ENCODE measurements at places on chromosomes 5 and 9. TPM values are rescaled to one million over a fixed set of nuclear protein-coding genes. Genes with fewer than 3 reads are reported as not detected.

The CDC20B gene
- total RNA-seq, result not detected

The ABCA2 gene
- 8.3 TPM for total RNA-seq

The ST6GALNAC4 gene
- total RNA-seq, result 21.0 TPM

The FAM78A gene
- 23.0 TPM for total RNA-seq

The DBH gene
- total RNA-seq, result not detected

The SAPCD2 gene
- 4.2 TPM for total RNA-seq

The IL7R gene
- total RNA-seq, result 0.22 TPM

The ACTBL2 gene
- total RNA-seq, result not detected

The VCP gene
- 188 TPM for total RNA-seq

The GHR gene
- 15.2 TPM for total RNA-seq

The TSSK1B gene
- not detected for total RNA-seq

The PRRX2 gene
- 8.9 TPM for total RNA-seq

- peak; percentile 31 for DNase-seq
- H3K4me1 ChIP-seq, result peaks cover 40% of the 10 kb centered on the region
- H3K27ac ChIP-seq, result peak overlapping the region; percentile 51
- H3K27me3 ChIP-seq, result peaks cover 2% of the 10 kb centered on the region
Measured at GRCh38 chr9:135146766-135147473, 59.5 kb downstream of the OLFM1 start.

GRCh38 chr5:50814556-50814955, 148.1 kb downstream of the PARP8 start:
- no peak overlapping the region for H3K27ac ChIP-seq
- no peaks in the 10 kb centered on the region for H3K4me1 ChIP-seq
- no peaks in the 10 kb centered on the region for H3K27me3 ChIP-seq
- no peak for DNase-seq
- H3K4me3 ChIP-seq, result no peak overlapping the region

DNA sequence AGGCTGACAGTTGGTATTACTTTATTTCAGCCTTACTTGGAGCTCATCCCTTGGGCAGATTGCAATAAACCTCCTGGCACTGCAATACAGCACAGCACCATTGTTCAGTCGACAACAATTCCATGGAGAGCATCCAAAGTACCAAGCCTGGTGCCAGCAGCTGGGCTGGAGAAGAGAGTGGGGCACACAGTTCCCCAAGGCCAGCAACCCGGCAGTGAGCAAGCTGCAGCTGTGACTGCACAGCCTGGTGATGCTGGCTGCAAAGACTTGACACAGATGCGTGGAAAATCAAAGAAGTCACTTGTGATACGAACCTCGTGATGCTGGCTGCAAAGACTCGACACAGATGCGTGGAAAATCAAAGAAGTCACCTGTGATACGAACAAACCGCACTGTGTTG, 125.4 kb downstream of the ATPSCKMT start:
- H3K4me1 ChIP-seq, result peaks cover 23% of the 10 kb centered on the region
- no peak overlapping the region for H3K4me3 ChIP-seq
- peak overlapping the region; percentile 54 for H3K27ac ChIP-seq
- DNase-seq, result peak; percentile 87

DNA sequence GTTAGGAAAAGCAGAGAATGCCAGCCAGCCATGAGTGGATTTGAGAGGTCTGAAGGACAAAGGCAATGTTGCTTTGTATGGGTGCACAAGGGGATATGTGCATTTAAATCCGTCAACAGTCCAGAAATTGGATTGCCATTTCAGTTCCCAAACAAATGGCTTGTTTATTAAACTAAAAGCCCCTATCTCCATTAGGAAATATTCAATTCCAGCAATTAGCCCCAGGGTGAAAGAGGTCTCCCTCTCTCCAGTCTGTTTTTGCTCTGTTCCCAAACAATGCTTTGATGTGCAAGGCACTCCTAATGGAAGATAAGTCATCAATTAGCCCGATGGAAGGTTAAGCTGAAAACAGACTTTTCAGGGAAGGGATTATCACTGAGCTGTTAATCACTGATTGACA, 101.3 kb downstream of the C9orf152 start:
- DNase-seq, result no peak
- no peaks in the 10 kb centered on the region for H3K36me3 ChIP-seq
- H3K4me1 ChIP-seq, result peaks cover 37% of the 10 kb centered on the region

DNA sequence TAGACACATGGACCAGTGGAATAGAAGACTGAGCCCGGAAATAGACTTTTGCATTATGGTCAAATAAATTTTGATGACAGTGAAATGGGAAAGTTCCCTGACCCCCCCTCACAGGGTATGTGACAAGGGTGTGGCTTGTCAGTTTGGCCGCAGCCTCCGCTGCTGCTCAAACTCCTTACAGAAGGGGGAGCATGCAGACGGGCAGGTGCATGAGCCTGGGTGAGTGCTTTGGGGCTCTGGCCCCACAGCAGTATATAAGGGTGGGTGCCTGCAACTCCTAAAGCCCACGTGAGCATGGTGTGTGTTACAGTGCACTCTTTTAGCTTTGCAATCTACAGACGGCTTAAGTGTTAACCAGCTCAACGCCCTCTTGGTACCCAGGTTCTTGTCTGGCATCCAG, 21.9 kb upstream of the CAPSL start:
- no peak overlapping the region for H3K4me3 ChIP-seq
- no peaks in the 10 kb centered on the region for H3K4me1 ChIP-seq
- no peak overlapping the region for H3K27ac ChIP-seq
- DNase-seq, result no peak
- no peaks in the 10 kb centered on the region for H3K27me3 ChIP-seq

DNA sequence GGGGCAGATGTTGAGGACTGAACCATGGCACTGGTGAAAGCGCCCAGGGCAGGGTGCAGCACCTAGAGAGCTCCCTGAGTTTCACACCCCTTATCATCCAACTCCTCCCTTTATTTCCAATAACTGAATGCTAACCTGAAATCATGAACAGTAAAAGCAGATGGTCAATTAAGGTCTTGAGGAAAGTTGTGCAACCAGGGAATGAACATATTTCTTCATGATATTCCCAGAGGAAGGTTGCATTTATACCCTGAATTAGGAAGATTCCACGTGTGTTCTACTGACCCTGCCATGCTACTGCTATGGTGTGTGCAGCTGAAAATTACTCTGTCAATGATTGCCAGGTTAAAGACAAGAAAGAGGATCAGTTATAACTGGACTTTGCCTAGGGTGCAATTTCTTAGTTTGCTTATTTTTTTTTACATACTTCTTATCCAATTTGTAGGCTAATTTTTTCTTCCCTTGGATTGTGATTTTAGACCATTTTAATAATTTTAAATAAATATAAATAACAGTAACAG, 319.8 kb downstream of the SEMA5A start:
- H3K4me1 ChIP-seq, result no peaks in the 10 kb centered on the region
- H3K4me3 ChIP-seq, result no peak overlapping the region
- H3K27ac ChIP-seq, result no peak overlapping the region
- peaks cover 19% of the 10 kb centered on the region for H3K36me3 ChIP-seq
- DNase-seq, result no peak

- H3K27me3 ChIP-seq, result no peaks in the 10 kb centered on the region
- H3K4me3 ChIP-seq, result no peak overlapping the region
- peak; percentile 83 for DNase-seq
- no peaks in the 10 kb centered on the region for H3K36me3 ChIP-seq
- peaks cover 4% of the 10 kb centered on the region for H3K4me1 ChIP-seq
Measured at GRCh38 chr5:40383749-40384651, 295.7 kb upstream of the PTGER4 start.

GRCh38 chr9:28542928-28543327, 969.6 kb upstream of the C9orf72 start:
- DNase-seq, result peak; percentile 69
- H3K4me1 ChIP-seq, result no peaks in the 10 kb centered on the region

- DNase-seq, result no peak
- H3K36me3 ChIP-seq, result peaks cover 9% of the 10 kb centered on the region
- no peak overlapping the region for H3K27ac ChIP-seq
- H3K4me3 ChIP-seq, result no peak overlapping the region
- no peaks in the 10 kb centered on the region for H3K4me1 ChIP-seq
Measured at GRCh38 chr5:149851211-149851610, 93.4 kb downstream of the PDE6A start.

DNA sequence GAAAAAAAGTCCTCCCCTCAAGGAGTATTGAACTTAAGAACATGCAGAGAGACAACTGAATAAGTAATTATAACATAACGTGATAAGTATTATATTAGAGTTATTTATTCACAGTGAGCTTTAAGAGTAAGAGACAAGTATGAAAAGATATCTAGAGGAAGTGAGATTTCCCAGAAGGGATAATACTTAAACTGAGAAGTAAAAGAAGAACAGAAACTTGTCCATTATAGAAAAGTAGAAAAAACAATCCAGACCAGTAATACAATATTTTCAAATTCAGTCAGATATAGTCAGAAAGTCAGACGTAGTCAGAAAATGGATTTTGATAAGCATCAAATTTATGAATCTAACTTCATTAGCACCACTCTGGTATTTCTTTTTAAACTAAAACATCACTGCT, 613.0 kb upstream of the CCNG1 start:
- DNase-seq, result no peak
- no peaks in the 10 kb centered on the region for H3K36me3 ChIP-seq
- no peak overlapping the region for H3K27ac ChIP-seq
- no peak overlapping the region for H3K4me3 ChIP-seq
- no peaks in the 10 kb centered on the region for H3K27me3 ChIP-seq

DNA sequence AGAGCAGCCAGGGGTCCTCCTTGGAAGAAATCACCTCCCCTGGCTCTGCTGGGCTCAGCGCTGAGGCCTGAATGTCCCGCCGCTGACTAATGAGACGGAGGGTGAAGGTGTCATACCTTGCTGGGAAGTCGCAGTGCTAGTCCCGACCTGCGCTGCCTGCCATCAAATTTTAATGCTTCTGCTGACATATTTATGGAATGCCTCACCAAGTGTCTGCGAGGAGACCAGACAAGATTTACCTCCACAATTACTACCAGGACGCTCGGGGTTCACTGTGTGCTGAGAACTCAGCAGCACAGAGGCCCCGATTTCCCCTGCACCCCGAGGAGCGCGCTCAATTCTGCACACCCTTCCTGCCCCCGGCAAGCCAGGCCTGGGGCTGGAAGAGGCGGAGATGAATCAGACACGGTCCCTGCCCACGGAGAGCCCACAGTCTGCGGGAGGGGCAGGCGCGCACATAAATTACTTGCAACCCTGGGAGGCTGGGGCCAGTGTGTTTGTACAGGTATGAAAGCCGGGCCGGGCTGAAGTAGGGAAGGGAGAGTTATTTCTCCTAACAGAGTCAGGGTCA, 175.2 kb downstream of the PAX5 start:
- no peaks in the 10 kb centered on the region for H3K4me1 ChIP-seq
- H3K36me3 ChIP-seq, result no peaks in the 10 kb centered on the region
- H3K27ac ChIP-seq, result no peak overlapping the region
- H3K27me3 ChIP-seq, result peaks cover 69% of the 10 kb centered on the region
- no peak for DNase-seq
- no peak overlapping the region for H3K4me3 ChIP-seq

DNA sequence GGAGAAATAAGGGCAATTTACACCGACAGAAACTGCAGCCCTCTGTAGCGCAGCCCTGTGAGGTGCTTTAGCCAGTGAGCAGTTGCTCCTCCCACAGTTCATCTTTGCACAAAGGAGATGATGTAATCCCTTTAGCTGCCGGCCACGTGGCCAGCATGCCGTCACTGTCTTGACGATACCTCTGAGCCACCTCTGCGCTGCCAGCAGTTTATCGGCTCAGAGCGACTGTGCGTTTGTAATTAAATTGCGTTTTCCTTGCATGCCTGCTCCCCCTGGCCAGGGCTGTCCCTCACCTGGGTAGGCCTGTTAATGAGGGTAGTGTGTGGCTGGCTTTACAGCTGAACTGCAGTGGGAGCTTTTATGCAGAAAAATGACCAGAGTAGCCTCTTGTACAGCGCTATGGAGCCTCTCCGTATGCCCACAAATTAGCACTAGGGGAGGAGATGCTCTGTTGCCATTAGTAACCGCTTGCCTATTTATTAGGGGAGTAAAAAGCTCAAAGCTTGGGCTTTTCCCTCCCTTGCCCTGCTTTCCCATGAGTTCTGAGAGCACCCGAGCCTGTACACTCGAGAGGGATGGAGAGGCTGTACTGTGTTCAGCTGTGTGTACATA, 107.0 kb downstream of the TRIO start:
- H3K4me3 ChIP-seq, result no peak overlapping the region
- H3K4me1 ChIP-seq, result peaks cover 46% of the 10 kb centered on the region
- peak overlapping the region; percentile 81 for H3K27ac ChIP-seq
- H3K27me3 ChIP-seq, result no peaks in the 10 kb centered on the region

- H3K4me3 ChIP-seq, result no peak overlapping the region
- no peaks in the 10 kb centered on the region for H3K36me3 ChIP-seq
Measured at GRCh38 chr9:78676009-78676408, 379.1 kb downstream of the PSAT1 start.

GRCh38 chr5:135835766-135836165, 1.3 kb downstream of the SLC25A48 start:
- DNase-seq, result no peak
- no peaks in the 10 kb centered on the region for H3K36me3 ChIP-seq
- peaks cover 13% of the 10 kb centered on the region for H3K4me1 ChIP-seq
- peaks cover 61% of the 10 kb centered on the region for H3K27me3 ChIP-seq

GRCh38 chr9:127336086-127336485, 60.9 kb upstream of the SLC2A8 start:
- H3K4me1 ChIP-seq, result peaks cover 45% of the 10 kb centered on the region
- H3K36me3 ChIP-seq, result peaks cover 14% of the 10 kb centered on the region
- H3K4me3 ChIP-seq, result no peak overlapping the region

- H3K4me3 ChIP-seq, result no peak overlapping the region
- H3K4me1 ChIP-seq, result no peaks in the 10 kb centered on the region
- no peak overlapping the region for H3K27ac ChIP-seq
- H3K36me3 ChIP-seq, result peaks cover 53% of the 10 kb centered on the region
- no peak for DNase-seq
Measured at GRCh38 chr5:96751203-96752169, 56.3 kb downstream of the ERAP1 start.

- no peaks in the 10 kb centered on the region for H3K27me3 ChIP-seq
- no peak overlapping the region for H3K4me3 ChIP-seq
- no peaks in the 10 kb centered on the region for H3K36me3 ChIP-seq
- DNase-seq, result no peak
- H3K27ac ChIP-seq, result no peak overlapping the region
Measured at GRCh38 chr5:99076723-99077640, 148.2 kb upstream of the CHD1 start.

DNA sequence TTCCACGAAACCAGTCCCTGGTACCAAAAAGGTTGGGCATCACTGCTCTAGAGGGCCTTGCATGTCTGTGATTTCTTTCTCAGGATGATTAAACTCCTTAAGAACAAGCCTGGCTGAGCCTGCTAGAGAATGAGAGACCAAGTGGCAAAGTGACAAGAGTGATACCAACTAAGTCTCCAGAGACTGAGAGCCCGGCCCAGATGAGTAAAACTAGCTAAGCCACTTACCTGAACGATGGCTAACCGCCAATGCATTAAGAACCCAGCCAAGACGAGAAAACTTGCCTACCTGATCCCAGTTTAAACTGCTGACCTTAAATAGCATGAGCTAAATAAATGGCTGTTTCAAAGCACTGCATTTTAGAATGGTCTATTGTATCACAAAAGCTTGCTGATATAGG, 5.6 kb upstream of the CCDC152 start:
- H3K36me3 ChIP-seq, result no peaks in the 10 kb centered on the region
- H3K4me3 ChIP-seq, result no peak overlapping the region
- H3K27me3 ChIP-seq, result no peaks in the 10 kb centered on the region
- no peak overlapping the region for H3K27ac ChIP-seq

GRCh38 chr5:136079195-136079985, 50.6 kb downstream of the TGFBI start:
- no peak overlapping the region for H3K27ac ChIP-seq
- no peak for DNase-seq
- peaks cover 11% of the 10 kb centered on the region for H3K4me1 ChIP-seq

GRCh38 chr5:169728-170094, 21.6 kb upstream of the LRRC14B start:
- no peak for DNase-seq
- peak overlapping the region; percentile 32 for H3K27ac ChIP-seq
- H3K4me3 ChIP-seq, result no peak overlapping the region

Measured in muscle of leg (tissue), 16 donors.